DMS153 (cell line): ENCODE measurements at places on chromosomes 3 and 15.
A peak's percentile ranks its signal among the peaks of the same experiment; 100 is the strongest.

- no peak for DNase-seq
Observed at GRCh38 chr15:62928242-62928999, 114.1 kb upstream of the TPM1 start.

GRCh38 chr3:184733971-184734608, 22.2 kb upstream of the MAGEF1 start:
- DNase-seq = no peak

DNA sequence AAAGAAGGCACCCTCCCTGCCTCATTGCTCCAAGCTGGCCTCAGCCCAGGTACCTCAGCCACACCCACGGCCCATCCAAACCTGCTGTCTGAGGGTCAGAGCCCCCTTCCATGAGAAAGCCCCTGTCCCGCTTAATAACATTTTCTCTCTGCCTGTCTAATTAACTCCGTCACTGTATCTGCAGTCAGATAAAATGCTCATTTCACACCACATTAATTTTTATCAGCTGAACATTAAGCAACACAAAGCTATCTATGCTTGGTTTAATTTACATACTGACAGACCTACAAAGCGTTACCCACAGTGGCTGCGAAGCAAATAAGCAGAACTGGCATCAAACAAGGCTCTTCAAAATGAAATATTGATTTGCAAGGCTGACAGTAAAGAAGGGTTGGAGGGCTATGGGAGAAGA, 309.8 kb upstream of the ICE2 start:
- DNase-seq = no peak

DNA sequence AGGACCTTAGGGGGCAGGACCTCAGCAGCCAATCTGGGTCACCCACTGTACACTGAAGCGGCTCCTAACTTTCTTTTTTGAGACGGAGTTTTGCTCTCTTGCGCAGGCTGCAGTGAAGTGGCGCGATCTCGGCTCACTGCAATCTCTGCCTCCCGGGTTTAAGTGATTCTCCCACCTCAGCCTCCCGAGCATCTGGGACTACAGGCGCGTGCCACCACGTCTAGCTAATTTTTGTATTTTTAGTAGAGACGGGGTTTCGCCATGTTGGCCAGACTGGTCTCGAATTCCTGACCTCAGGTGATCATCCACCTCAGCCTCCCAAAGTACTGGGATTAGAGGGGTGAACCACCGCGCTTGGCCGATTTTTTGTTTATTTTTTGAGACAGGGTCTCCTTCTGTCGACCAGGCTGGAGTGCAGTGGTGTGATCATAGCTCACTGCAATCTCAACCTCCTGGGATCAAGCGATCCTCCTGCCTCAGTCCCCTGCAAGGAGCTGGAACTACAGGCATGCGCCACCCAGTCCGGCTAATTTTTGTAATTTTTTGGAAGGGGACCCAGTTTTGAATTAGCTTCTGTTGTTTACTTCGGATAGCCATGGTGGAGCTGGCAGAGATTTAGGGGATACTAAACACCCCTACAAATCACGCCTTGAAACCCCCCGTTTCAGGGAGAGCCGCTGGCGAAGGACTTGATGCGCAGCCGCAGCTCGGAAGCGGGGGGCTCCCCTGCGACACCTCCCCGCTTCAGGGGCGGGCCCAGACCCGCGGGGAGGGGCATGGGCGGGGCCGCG, 1.5 kb upstream of the CLK3 start:
- no peak for DNase-seq

DNA sequence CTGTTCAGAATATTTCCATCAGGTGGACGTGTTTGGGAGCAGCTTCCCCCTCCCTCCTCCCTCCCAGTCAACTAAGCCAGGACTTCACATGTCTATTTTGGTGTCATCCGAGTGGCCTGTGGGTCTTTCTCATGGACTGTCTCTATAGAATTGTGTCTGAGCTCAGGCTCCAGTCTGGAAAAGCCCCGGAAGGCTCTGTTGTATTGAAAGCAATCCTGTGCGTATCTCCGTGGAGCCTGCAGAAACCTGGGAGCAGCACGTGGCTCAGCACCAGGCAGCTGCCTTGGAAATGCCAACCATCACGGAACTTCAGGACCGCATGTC, 25.2 kb downstream of the COLQ start:
- DNase-seq = no peak

- DNase-seq = peak; percentile 61
Observed at GRCh38 chr3:31247850-31248562, 284.7 kb upstream of the STT3B start.

DNA sequence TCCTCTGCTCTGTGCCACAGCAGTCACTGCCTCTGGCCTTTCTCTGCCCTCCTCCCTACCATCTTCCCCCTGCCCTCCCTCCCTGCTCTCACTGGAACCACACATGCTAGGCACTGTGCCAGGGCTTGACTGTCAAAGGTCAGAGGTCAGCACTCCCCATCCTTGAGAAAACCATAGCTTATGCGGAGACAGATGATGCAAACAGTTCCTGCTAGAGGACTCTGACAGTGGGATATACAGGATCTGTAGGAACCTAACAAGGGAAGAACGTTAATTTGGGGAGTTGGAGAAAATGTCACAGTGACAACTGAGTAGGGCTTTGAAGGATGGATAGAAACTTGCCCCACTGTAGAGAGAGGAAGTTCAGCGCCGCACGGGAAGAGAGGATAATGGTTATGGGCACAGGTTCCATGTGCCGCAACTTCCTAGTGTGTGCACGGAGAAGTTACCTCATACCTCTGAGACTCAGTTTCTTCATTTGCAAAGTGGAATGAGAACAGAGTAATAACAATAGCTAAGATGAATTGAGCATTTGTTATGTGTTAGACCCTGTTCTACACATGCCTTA, 29.3 kb upstream of the XYLB start:
- DNase-seq = no peak

- peak; percentile 65 for DNase-seq
Observed at GRCh38 chr3:43894176-43895049, 203.7 kb downstream of the ABHD5 start.

DNA sequence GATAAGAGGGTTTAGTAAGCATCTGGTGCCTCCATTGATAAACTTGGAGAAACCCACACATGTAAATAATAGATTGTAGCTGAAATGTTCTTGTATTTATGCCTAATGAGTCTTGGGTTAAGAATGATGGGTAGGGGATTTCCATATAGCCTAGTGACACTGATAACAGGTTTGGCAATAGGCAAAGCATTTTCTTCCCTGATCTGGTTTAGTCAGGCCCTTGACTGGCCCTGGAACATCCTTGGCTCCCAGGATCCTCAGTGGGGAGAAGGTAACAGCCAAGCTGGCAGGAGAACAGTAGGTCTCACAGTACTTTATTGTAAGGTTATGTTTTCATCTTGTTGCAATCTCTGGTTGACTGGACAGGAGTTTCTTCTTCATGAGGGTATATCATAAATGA, 228.4 kb downstream of the DIPK2A start:
- no peak for DNase-seq

- no peak for DNase-seq
Observed at GRCh38 chr15:69718916-69719315, 266.3 kb downstream of the RPLP1 start.

GRCh38 chr15:71129669-71130068, 14.4 kb downstream of the THSD4 start:
- DNase-seq = no peak

GRCh38 chr3:160804762-160805161, 48.7 kb downstream of the PPM1L start:
- no peak for DNase-seq

DNA sequence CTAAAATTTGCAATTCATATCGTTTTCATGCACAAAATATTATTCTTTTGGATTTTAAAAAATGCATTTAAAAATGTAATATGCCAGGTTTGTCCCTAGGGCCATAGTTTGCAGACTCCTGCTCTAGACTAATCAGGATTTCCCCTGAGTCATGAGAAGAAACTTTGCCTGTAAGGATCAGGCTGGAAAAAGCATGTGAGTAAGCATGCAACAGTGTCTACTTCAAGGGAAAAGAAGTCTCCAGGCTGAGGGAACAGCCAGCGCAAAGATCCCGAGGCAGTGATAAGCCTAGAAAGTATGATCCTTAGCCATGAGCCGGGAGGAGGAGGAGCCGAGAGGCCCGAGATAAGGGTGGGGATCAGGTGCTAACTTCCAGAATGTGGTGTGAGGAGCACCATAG, 382.8 kb upstream of the CFAP20DC start:
- DNase-seq = no peak

DNA sequence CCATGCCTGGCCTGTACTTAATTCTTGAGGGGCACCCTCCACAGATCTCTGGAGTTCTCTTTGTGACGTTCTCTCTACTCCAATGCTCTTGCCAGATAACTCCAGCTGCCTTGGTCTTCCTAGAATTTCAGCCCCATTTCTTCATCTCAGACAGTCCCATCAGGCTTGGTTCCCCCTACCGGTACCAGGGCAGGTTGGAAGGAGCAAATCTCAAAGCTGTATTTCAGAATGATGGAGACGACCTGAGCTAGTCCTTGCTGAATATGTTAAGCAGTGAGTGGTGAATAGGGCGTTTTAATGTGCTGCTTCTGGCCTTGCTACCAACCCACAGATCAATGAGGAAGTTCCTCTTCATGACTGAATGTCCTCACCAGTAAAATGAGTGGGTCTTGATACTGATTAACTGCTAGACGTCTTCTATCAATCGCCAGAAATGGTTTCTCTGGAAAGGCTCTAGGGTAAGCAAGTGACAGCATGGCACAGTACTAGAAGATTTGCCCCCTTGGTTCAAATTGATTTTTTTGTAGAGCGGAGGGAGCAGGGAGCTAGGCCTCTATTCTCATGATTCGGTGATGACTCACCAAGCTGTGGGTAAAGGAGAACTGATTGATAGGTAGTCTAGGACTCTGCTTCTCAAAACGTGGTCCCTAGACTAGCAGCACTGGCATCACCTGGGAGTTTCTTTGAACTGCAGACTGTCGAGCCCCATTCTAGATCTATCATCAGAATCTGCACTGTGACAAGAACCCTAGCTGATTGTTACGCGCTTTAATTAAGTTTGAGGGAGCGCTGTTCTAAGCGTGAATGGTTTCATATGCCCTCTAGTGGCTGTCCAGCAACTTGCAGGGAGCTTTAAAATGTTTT, 67.8 kb downstream of the UBP1 start:
- DNase-seq = no peak

DNA sequence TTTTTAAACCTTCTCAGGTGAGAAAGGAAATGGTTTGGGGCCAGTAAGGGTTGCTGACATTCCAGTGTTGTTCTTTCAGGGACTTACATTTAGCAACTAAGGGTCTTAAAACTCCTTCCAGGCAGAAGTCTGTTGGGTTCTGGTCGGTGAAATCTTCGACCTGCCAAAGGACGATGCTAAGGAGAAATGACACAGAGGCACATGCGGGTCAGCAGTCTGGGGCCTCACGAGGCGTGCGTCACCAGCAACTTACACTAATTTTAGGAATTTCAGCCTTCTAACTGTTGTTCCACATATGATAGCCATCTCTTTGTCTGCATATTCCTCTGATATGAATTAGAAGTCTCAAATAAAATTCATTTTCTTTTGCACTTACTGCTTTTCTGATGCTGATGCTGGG, 64.1 kb upstream of the TMEM108 start:
- no peak for DNase-seq

- no peak for DNase-seq
Observed at GRCh38 chr3:175383371-175383770, 524.2 kb downstream of the NAALADL2 start.

- DNase-seq = no peak
Observed at GRCh38 chr15:72809329-72809728, 25.8 kb upstream of the ADPGK start.
